ENCODE measurements at places on chromosomes 5 and 9.

- no peak for DNase-seq
These were observed 426.2 kb downstream of the MTRR start for GRCh38 chr5:8295141-8295540.

DNA sequence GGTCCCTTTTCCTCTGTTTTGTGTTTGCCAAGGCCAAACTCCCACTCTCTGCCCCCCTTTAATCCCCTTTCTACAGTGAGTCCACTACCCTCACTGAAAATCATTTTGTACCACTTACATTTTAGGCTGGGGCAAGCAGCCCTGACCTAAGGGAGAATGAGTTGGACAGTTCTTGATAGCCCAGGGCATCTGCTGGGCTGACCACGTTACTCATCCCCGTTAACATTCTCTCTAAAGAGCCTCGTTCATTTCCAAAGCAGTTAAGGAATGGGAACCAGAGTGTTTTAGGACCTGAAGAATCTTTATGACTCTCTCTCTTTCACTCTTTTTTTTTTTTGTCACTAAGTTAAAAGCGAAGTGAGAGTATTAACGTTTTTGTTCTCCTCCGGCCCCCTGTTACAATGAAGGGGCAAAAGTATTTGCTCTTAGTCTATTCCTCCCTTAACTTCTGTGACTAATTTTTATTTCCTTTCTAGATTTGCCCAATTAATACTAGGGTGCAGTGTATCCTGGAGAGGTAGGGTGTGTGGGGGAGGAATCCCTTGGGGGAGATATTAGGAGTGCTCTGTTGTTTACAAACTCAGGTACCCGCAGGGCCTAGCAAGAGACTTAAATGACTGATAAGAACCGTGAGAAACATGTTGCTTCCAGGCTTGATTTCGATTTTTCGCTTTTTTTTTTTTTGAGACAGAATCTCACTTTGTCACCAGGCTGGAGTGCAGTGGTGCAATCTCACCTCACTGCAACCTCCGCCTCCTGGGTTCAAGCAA, 14.7 kb downstream of the GM2A start:
- DNase-seq: no peak

GRCh38 chr9:13588151-13589033, 308.9 kb upstream of the MPDZ start:
- no peak for DNase-seq

DNA sequence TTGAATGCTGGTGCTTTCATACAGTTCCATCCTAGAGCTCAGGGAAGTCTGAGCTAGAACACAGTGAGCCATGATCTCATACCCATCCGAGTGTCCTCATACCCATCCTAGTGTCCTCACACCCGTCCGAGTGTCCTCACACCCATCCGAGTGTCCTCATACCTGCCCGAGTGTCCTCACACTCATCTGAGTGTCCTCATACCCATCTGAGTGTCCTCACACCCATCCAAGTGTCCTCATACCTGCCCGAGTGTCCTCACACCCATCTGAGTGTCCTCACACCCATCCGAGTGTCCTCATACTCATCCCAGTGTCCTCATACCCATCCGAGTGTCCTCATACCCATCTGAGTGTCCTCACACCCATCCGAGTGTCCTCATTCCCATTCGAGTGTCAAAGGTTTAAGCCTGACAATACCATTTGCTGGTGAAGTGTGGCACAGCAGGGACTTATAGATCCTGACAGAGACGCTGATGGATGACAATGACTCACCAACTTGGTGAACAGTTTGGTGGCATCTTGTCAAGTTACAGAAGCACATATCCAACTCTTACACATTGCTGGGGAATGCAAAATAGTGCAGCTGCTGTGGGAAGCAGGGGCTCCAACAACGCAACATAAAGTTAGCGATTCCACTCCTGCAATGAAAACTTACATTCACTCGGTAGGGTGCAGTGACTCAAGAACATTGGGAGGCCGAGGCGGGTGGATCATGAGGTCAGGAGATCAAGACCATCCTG, 77.0 kb upstream of the COL5A1 start:
- DNase-seq: no peak

- DNase-seq: peak; percentile 67
These were observed 31.7 kb upstream of the GRHPR start for GRCh38 chr9:37390759-37391158.

- DNase-seq: no peak
These were observed 4.2 kb downstream of the SEMA4D start for GRCh38 chr9:89493671-89494070.

- DNase-seq: no peak
These were observed 7.4 kb upstream of the GRK6 start for GRCh38 chr5:177419046-177419445.

DNA sequence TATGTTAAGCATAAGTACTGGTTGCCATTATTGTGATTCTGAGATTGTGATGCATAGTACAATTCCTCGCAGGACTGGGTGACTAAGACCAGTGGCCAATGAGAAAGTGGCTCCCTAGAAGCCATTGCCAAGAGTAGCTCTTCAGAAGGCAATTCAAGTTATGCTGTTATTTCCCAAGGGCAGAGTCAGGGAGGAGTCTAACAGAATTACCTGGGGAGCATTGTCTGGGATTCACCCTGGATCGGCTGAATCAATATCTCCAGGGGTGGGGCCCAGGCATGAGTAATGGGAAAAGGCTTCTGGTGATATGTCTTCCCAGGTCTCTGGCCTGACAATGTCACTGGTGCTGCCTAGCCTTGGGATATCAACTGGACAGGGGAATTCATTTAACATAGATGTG, 10.9 kb upstream of the ARHGEF28 start:
- DNase-seq: no peak

GRCh38 chr9:125700791-125701190, 6.2 kb downstream of the MAPKAP1 start:
- peak; percentile 70 for DNase-seq

DNA sequence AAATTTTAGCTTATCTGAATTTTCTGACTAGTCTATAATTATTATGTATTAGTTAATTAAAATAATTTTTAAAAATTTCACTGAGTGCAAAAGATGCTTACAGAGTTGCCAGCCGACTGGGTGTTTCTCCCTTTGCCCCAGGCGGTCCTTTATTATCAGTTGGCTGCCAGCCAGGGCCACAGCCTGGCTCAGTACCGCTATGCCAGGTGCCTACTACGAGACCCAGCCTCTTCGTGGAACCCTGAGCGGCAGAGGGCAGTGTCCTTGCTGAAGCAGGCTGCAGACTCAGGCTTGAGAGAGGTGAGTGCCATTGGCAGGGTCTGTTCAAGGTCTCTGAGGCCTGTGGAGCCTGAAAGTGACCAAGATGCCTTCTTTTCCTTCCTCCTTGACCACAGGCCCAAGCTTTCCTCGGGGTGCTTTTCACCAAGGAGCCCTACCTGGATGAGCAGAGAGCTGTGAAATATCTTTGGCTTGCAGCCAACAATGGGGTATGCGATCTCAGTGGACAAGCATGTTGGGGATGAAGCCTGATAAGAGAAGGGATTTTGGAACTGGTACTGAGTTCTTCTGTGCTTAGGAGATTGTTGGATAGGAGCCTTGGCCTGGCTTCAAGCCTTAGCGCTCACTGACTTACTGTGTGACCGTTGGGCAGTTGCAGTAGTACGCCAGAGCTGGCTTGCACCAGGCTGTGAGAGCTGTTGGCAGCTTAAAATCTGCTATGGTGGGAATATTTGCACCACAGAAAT, 10.6 kb downstream of the DELE1 start:
- DNase-seq: no peak

GRCh38 chr5:112625689-112626438, 111.8 kb upstream of the APC start:
- DNase-seq: no peak

DNA sequence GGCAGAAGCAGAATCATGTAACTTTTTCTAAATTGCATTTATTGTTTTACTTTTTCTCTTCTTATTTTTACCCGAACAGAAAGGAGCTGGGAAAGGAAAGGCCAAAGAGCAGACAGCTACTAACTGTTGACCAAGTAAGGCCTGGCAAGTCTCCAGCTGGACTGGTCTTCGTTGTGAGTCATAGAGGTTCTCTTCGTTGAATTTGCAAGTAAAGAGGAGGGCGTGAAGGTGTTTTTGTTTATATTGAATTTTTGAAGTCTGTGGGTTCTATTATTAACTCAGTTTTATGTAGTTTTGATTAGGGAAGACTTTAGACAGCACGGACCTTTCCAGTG, 416.5 kb upstream of the CCNH start:
- no peak for DNase-seq

DNA sequence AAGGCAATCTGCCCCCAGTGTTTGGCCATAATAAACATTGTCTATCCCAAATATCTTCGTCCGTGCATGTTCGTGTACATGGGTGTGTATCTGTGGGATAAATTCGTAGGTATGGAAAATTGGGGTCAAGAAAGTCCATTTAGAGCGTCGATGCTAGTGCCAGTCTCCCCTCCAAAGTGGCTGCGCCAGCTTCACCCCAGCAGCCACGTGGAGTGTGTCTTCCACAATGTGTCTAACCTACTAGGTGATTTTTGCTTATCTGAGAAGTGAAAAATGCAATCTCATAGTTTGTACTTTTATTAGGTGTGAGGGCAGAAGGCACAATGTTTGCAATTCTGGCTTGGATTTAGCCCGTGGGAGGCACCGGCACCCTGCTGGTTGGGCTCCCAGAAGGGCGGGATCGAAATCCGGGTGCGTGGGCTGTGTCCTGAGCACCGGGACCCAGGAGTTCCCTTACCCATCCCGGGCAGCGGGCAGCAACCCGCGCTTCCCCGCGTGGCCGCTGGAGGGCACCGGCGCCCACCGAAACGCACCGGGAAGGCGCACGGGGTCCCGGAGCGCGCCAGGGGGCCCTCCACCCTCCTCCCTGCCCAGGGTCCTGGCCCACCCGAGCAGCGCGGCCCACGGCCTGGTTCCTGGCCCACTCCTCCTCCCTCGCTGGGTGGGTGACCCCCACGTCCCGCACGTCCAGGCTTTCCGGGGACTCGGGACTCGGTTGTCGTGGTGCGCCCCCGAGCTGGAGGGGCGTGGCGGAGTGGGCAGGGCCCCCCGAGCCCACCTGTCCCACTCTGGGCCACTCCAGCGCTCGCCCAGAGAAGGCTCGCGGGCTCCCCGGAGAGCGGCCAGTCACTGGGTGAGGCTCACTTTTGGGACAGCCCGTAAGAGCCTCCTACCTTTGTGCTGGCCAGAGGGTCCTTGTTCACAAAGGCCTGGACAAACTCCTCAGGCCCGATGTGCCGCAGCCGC, 55.4 kb upstream of the RNF130 start:
- peak; percentile 66 for DNase-seq

- no peak for DNase-seq
These were observed 58.2 kb downstream of the RICTOR start for GRCh38 chr5:39015743-39016586.

DNA sequence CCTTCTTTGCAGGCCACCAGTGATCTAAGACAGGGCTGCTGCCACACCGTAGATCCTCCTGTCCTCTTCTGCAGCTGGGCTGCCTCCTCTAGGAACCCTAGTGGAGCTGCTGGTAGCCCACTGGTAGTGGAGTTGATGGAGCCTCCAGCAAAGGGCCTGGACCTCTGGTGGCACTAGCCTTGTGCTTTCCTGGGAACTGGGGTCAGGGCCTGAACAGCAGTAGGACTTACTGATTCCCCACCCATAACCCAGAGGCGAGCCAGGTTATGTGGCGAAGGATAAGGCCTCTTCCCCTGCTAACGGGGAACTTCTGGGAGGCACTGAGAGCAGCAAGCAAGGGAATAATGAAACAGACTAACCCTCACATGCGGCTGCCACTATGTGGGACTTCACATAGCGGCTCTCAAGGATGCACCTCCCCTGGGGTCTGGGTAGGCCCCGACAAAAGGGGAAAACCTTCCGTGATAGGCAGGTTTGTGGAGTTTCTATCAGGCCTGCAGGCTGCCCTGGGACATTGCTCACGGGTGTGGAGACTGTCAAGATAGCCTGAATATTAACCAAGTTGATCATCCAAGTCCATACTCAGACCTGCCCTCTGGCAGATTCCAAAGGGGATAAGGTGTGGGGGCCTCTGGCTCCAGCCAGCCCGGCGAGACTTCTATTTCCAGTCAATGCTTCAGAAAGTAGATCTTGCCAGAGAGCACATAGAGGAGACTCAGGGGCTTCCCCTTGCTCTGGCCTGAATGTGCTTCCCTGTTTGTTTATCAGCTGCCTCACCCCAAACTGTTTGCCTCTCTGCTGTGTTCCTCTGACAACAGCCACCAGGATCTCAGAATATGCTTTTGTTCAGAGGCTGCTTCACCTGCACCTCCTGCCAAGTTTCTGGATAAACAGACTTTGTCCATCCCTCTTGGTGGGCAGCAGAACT, 7.4 kb downstream of the SLC22A4 start:
- no peak for DNase-seq

DNA sequence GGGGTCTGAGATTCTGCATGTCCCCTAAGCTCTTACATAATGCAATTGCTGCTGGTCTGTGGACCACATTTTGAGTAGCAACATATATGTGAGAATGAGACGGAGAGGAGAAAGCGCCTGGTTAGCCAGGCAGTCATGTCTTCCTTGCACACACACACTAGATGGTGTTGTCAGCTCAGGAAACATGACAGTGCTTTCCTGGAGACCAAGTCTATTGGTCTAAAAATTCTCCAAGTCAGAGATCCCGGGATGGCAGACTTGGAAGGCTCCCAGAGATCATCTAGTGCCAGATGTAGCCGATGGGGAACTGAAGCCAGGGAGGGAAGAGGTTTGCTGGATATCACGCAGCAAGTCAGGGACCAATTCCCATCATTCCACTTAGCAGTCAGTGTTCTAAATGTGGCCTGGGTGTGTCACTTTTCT, 53.4 kb downstream of the GALNT12 start:
- no peak for DNase-seq

DNA sequence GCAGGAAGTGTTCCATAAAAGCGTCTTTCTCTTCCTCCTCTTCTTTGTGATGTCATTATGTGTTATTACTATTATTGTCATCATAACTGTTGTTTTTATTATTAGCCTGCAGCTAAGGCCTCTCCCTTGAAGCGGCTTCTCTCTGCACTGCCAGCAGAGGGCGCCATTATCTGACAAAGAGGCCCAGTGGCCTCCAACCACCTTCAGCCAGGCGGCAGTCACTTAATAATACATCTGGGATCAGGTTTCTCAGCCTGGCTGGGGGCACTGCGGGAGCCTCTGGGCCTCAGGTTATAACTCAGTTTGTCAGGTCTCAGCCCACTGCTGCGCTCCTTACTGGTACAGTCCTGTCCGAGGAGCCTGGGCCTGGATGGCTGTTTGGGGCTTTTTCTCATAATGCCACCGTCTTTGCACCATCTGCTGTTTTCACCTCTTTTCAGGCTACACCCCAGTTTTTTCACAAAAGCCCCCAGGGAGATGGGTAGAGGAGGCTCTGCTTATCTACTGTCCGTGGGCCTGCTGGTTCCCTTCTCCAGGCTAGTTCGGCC, 281.9 kb downstream of the NSG2 start:
- peak; percentile 81 for DNase-seq

DNA sequence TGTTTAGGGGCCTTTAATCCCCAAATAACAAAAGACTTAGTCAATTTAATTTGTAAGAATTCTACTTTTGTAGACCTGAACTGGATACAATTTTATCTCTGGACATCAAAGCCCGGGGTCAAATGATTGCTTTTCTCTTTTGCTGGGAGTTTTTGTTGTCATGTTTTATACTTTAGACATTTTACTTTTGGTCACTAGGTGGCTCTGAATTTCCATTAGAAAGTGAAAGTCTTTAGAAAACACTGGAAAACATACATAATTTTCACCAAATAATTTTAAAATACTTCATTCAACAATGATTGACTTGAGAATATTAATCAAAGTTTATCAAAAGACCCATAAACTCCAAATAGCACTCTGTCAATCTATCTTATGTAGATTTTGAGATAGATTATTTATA, 2.8 kb upstream of the PCA3 start:
- DNase-seq: no peak
